ENCODE measurements at places on chromosomes 3 and 15.

- no peak for DNase-seq
Measured at GRCh38 chr15:85006201-85006600, 24.5 kb downstream of the PDE8A start.

- no peak for DNase-seq
Measured at GRCh38 chr3:138303474-138303873, 26.2 kb downstream of the NME9 start.

DNA sequence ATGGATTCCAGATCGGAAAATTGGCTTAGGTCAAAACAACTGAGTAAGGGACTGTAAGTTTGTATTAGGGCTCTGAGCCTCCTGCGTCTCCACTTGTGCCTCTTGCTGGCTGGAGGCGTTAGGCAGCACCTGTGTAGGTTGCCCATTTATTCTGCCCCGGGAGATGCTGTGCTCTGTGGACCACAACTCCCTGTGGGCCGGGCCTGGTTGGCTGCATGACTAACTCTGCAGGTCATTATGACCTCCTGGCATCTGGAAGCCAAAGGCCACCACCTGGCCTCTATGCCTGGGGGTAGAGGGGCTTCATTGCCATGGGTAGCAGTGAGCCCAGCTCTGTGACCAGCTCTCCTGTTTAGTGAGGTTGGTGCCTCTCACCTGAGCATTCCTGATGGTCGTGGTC lies 36.0 kb upstream of the BDH1 start:
- DNase-seq: no peak

GRCh38 chr3:64174328-64174727 lies 50.9 kb downstream of the PRICKLE2 start:
- DNase-seq: no peak

DNA sequence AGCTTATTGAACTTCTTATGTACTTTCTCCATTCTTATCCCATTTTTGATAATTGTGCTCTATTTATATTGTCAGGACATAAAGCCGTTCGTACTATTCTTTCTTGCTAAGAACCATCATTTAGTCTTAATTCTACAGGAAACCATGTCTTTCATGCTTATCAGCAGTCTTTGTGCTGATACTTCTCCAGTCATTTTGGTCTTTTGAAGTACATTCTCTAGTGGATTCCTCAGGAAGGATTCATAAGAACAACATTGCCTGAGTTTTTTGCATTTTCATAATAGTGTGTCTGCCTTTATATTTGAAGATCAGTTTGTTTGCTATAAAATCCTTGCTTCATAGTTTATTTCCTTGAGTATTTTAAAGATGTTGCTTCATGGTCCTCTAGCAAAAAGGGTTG lies 126.6 kb upstream of the NEO1 start:
- no peak for DNase-seq

DNA sequence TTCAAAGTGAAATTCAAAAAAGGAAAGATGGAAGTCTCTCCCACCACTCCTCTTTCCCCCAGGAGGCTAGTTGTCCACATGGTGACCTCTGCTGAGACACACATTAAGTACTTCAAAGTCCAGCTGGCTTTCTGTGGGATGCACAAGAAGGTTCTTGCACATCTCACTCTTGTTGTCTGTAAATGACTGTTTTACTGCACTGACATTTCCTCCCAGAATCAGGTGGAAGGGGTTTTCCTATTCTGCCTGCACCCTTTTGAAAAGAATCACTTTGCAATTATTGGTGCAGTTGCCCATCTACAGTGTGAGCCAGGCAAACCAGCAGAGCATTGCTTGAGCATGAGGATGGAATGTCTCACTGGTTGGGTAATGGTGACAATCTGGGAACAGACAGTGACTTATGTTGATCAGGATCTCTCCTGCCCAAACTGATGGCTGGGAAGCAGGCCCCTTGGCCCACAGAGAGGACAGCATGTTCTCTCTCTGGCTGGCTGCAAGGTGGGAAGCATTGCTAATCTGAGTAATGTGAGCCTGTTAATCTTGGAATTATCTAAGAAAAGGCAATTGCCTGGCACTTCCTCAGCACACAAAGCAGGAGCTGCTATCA lies 347.7 kb upstream of the SATB1 start:
- DNase-seq: no peak

DNA sequence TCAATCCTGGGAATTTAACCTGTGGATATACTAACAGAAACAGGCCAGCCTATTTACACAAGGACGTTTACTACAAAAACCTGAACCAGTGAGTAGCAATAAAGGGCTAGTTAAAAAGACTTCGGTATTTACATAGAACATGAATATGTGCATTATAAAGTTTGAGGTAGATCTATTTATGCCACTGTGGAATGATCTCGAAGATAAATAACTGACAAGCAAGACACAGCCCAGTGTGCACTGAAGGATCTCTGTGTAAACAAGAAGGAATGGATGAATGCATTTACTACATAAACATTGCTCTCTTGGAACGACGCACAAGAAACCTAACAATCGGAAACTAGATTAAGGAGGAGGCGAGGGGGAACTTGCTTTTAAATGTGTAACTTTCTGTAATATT lies 132.0 kb upstream of the NSMCE3 start:
- DNase-seq: no peak

GRCh38 chr15:34334672-34335071 lies 2.9 kb downstream of the SLC12A6 start:
- DNase-seq: no peak

GRCh38 chr3:167976516-167977361 lies 119.0 kb downstream of the GOLIM4 start:
- peak; percentile 3 for DNase-seq

- no peak for DNase-seq
Measured at GRCh38 chr3:28835249-28835648, 445.6 kb upstream of the RBMS3 start.

DNA sequence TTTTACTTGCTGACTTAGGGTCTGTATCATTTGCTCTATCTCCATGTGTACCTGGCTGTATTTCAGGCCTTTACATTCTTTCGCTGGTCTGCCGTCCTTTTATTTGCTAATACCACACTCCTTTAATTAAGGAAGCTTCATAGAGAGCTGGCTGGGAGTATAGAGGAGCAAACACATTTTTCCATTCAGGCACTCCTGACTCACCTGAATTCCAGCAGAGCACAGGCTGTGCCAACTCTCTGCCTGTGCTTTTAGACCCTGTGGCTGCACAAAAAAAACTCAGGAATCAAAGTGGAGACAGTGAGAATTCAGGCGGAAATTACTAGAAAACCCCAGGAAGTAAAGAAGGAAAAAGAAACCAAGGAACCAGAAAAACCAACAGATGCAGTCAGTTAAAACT lies 29.0 kb upstream of the ATP10A start:
- DNase-seq: no peak

DNA sequence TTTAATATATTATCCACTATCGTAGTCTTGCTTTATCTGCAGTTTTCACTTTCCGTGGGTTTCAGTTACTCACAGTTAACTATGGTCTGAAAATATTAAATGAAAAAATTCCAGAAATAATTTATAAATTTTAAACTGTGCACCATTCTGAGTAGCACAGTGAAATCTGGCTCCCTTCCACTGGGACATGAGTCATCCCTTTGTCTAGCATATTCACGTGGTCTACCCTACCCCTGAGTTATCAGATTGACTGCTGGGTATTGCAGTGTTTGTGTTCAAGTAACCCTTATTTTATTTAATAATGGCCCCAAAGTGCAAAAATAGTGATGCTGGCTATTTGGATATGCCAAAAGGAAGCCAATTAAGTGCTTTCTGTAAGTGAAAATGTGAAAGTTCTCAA lies 539.5 kb upstream of the AGTR1 start:
- no peak for DNase-seq

GRCh38 chr15:55257012-55257670 lies 32.5 kb downstream of the RAB27A start:
- no peak for DNase-seq

DNA sequence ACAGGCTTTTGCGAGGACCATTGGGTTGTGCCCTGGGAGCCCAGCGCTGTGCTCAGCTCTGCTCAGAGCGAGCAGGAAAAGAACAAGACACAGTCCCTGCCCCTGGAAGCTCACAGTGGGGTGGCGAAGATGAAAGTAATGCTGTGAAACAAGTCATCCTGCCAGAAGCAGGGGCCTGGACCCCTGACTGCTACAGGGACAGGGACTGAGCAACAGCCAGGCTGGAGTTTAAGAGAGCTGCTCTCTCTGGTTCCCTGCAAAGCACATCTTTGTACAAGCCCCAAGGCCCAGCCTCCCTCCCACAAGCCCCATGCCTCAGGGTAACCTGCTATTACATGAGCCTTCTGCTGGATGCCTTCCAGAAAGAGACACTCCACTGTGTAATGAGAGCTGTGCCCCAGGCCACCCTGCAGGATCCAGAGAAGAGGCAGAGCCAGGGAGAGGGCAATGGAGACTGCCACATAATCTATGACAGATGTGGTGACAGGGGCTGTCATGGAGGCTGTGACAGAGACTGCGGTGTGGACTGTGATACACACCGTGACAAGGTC lies 7.1 kb upstream of the HCN4 start:
- DNase-seq: no peak

DNA sequence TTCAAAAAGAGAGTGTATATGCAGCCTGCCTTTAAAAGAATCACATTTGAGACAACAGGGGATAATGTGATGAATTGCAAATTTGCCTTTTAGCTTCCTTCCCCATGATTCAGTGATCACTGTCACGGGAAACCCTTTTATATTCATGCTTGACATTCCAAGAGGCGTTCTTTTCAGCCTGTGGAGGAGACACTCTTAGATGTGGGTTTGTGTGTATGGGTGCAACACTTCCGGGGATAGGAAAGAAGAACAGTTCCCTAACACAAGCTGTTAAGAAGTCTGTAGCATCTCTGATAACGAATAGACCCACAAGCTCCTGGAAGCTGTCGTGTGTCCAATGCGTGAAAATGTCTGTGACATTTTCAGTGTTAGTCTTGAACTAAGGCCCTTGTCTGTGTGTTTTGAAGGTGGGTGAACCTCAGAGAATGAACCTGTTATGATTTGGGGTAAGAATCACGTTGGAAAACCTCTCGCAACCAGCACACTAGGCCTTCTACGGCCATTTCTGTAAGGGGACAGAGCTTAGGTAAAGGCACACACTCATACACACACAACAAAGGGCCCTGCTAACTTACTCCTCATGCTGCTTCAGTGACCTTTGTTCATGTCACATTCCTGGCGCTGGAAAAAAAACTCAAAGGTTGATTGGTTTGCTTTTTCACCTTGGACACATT lies 229.2 kb upstream of the ST8SIA2 start:
- DNase-seq: no peak

- DNase-seq: no peak
Measured at GRCh38 chr3:120177707-120178306, 83.6 kb upstream of the GSK3B start.

DNA sequence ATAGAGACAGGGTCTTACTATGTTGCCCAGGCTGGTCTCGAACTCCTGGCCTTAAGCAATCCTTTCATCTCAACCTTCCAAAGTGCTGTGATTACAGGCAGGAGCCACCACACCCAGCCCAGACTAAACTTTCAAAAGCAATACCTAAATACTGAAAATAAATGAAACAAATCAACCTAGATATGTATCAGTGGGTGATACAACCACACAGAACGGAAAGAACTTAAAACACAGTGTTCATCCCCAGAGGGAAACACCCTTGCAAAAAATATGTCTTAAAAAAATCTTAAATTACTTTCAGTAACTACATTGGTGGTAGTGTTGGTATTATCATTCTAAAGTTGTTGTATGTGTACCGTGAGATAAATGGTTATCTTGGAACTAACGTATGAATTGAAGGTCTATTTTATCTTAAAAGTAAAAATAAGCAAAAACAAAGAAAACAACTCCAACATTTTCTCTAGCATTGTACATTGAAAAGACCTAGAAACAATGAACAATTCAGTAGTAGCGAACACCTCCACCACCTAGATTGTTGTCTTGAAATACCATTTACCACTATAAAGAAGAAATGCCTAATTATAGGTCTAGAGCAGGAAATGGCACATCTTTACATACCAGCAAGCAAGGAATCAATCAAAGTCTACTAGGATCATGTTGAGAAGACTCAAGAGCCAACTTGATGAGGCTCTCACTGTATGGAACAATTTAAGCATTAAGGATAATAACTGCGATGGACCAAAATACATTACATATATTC lies 24.7 kb downstream of the SLTM start:
- no peak for DNase-seq

GRCh38 chr15:49286649-49287404 lies 116.8 kb downstream of the GALK2 start:
- no peak for DNase-seq

GRCh38 chr3:13023235-13023970 lies 49.8 kb downstream of the IQSEC1 start:
- peak; percentile 75 for DNase-seq

- DNase-seq: no peak
Measured at GRCh38 chr3:28250999-28251398, 9.6 kb downstream of the CMC1 start.

DNA sequence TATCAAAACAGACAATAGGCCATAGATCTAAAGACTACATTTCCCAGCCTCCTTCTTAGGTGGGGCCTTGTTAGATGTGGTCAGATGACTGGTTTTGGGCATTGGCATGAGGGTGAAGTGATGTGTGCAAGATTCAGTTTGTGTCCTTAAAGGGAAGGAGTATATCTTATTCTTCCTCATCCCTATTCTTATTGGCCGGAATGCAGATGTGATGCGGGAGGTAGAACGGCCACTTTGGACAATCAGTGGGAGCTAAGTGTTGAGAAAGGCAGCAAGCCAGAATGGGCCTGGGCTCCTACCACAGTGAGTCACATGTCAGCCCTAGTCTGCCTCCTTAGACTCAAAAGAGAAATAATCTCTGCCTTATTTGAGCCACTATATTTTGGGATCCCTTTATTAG lies 89.8 kb upstream of the MEX3B start:
- no peak for DNase-seq

- DNase-seq: peak; percentile 67
Measured at GRCh38 chr3:1087066-1087560, 5.7 kb upstream of the CNTN6 start.

DNA sequence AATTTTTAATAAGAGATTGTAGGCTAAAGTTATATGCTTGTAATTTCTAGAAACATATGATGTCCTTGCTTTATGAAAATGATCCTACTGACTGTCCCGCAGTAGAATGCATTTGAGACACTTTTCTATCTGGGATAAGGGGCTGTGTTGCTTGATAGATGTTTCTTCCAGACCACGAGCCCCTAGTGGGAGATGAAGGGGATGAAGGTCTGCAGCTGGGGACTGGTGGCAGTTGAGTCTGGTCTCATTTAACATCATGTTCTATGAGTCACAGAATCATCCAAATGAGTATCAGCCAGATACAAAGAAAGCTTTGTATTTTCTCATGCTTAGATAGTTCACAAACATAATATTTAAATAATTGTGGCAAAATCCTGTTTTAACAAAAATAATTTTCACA lies 84.3 kb upstream of the PRTG start:
- DNase-seq: no peak

- DNase-seq: no peak
Measured at GRCh38 chr3:12147049-12147780, 11.5 kb downstream of the TIMP4 start.

DNA sequence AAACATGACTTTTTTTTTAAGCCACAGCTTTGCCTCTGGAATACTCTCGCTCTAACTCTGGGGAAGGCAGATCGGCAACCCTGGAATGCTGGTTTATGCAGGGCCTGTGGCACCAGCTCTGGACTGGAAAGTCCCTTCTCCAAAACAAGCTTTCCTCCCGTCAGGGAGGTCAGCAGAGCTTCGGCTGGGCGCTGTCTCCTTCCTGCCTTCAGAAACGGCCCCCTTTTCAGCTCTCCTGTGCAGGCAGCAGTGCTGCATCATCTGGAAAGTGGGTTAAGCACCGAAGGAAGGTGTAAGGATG lies 42.7 kb upstream of the SKOR1 start:
- DNase-seq: no peak

GRCh38 chr15:37618353-37618752 lies 316.1 kb upstream of the TMCO5A start:
- DNase-seq: no peak
